Activated T-cell treated with anti-CD3 and anti-CD28 coated beads for 24 hours (primary cell): ENCODE measurements at places on chromosomes 4 and X.

GRCh38 chrX:37904833-37905232 lies 57.5 kb upstream of the DYNLT3 start:
- DNase-seq, result no peak

DNA sequence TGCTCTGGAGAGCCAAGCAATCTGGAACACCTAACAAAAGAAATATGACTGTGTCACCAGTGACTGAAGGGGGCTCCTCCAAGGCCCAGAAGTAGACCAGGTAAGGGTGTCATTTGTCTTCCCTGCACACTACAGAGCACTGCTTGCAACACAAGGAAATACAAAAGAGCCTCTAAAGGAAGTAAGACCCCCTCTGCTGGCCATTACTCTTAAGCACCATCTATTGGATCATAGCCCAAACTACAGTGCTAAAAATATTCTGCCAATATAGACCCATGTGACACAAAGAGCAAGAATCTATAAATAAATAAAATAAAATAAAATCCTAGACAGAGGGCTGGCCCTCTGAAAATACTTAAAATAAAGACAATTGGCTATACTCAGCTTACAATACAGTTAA lies 528.7 kb downstream of the TMA16 start:
- DNase-seq, result no peak

GRCh38 chr4:112652216-112652615 lies 15.3 kb downstream of the LARP7 start:
- DNase-seq, result no peak

DNA sequence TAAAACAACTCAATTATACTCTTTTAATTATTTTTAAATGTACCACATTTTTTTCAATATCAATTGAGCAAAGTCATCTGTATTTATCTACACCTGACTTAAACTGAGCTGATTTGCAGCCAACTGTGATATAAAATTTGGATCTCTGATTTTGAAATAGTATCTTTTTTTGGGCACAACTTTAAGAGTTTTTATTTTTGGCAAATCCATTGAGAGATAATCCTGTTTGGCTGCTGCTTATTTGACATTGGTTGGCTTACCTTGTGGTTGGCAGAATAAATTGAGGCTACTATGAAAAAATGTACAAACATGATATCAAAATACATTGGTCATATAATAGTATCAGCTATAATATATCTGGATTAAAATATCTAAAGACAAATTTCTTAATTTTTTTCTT lies 656.0 kb upstream of the NDST4 start:
- no peak for DNase-seq

- DNase-seq, result no peak
Measured at GRCh38 chr4:83170952-83171399, 56.4 kb upstream of the PLAC8 start.
